ENCODE measurements at places on chromosomes 3 and 15.
A peak's percentile ranks its signal among the peaks of the same experiment; 100 is the strongest.

DNA sequence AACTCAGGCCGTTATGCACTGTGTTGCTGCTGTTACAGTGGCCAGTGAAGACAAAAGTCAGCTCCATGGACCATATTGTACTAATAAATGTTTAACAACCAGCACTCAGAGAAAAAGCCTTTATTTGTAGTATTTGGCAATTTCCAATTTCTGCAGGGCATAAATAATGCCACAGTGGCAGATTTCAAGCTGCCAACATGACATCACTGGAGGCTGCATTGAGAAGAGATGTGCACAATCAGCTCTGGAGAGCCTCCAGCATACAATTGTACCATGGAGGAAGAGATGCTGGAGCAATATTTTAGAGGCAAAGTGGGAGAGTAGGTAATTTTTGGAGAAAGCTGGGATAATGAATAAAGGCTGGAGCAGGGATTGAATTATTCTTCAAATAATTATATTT, 9.7 kb upstream of the ALCAM start:
- DNase-seq: no peak

DNA sequence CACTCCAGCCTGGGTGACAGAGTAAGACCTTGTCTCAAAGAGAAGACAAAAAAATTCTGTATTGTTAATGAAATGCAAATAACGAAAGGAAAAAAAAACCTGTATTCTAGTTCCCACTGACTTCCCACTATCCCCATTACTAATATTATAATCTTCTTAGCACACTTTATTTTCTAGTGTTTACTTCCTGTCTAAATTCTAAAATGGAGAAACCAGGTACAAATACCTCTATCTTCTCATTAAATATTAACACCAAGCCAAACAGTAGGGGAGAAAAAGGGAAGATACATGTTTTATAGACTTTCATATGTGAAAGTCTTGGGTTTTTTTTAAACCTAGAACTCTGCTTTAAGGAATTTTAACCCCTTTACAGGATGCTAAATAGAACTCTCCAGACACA, 55.3 kb upstream of the PLXND1 start:
- DNase-seq: no peak

GRCh38 chr15:63501256-63502089, 2.9 kb upstream of the USP3 start:
- peak; percentile 79 for DNase-seq

GRCh38 chr15:57947781-57948180, 117.7 kb downstream of the ALDH1A2 start:
- no peak for DNase-seq

DNA sequence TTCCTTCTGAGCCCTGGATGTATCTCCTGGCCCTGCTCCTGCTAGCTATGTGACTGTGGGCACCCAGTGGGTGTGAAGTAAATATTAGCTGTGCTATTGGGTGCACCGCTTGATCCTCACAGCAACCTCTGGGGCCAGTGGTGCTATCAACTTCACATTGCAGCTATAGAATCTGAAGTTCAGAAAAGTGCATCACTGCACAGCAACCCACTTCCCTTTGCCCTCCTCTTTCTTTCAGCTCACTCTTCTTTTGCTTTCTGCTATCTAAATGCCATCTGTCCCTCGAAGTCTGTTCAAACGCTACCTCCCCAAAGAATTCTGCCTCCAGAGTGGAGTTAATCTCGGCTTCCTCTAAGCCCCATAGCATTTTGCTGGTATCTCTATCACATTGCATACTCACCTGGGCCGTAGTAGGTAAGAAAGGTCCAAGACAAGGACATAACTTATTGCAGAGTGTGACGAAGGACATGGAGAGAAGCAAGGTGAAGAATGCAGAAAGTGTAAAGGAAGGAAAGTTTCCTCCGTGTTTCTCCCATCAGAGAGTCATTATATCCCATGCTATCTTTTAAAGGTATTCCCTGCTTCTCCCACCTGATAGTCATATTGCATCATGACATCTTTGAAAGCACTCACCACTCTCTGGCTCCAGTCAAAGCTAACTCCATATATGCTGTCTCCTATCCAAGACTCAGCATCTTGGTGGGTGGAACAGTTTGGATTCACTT, 57.1 kb upstream of the BCL6 start:
- DNase-seq: no peak

GRCh38 chr3:141835557-141836229, 40.8 kb upstream of the ATP1B3 start:
- DNase-seq: no peak

DNA sequence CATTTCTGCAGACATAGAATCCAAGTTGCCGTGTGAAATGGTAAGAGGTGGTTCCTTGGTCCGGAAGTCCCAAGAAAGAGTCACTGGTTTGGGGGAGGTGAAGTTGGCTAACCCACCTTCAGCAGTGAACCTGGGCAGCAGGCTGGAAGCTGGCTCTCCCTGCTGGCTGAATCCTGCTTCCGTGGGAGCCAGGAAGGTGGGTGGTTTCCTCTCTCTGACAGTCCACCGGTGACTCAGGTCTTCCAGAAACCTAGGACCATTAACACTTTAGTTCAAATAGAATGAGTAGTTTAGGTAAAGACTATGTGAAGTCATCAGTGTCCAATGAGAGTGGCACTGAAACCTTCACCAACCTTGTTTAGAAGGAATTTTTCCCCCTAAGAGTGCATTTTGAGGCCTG, 87.4 kb upstream of the CACNA2D3 start:
- no peak for DNase-seq

DNA sequence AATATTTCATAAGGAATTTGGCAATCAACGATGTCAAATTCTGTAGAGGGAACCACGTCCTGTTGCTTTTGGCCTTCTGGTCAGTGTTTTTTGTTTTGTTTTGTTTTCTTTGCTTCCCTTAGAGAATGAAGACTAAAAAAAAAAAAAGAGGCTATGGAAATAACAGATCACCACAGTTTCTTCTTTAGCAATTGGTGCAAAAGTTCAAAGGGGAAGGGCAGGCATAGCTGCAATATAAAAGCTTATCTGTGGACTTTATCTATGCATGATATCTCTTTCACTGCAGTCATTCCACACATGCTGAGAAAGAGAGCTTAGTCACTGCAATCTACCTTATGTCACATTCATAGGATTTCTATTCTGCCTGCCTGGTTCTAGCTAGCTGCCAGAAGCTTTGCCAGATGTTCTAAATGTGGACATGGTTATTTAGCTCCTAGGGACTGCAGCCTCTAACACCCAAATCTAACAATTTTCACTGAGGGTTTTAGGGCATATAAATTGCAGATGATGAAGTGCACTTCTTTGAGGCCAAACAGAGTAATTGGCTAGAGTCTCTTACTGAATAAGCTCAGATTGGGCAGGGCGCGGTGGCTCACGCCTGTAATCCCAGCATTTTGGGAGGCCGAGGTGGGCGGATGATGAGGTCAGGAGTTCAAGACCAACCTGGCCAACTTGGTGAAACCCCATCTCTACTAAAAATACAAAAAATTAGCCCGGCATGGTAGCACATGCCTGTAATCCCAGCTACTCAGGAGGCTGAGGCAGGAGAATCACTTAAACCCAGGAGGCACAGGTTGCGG, 637.2 kb downstream of the NTRK3 start:
- no peak for DNase-seq

DNA sequence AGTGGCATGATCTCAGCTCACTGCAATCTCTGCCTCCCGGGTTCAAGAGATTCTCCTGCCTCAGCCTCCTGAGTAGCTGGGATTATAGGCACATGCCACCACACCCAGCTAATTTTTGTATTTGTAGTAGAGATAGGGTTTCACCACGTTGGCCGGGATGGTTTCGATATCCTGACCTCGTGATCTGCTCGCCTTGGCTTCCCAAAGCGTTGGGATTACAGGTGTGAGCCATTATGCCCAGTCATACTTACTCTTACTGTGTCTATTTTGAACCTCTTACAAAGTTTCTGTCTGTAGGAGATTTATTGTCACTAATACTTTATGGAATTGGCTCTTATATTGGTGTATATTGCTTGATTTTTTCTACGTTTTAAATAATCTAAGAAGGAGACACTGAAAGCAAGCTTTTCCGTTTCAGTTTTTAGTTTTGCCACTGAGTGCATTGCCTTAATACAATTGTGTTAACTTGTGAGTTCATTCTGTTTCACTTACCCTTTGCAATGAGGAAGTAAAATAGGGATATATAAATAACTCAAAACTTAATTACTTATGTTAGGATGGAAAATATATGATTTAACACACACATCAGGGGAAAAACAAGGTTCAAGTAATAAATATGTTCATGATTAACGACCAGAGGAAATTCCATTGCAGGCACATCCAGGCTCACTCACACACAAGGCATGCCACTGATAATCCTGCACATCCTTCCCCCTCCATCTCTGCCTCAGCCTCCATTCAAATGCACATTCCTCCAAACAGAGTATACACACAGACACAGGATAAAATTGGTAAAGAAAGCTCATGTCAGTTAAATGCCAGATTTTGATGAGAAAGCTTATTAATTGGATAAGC, 279.3 kb upstream of the RASGRP1 start:
- no peak for DNase-seq

- no peak for DNase-seq
Observed at GRCh38 chr3:67654844-67655177, 399 bp upstream of the SUCLG2 start.

DNA sequence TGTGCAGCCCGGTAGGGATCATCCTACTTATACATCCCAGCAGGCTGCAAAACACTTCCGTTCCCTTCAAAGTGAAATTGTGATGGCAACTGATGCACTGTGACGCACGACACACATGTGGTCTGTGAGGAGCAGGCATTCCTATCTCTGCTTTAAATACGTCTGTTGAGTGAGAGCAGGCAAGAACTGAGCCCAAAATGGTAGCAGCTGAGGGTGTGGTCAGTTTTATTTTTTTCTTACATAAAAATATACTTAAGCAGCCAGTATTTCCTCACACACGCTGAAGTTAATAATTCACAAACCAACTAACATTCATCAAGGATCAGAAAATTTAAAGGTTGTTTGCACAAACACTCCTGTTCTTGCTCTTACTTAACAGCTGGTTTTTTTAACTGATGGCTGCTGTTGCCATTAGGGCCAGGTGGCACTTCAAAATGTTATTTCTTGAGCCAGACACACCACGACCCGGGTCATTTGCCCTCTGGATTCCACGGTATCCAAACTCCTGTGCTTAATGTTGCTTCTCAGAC, 23.9 kb downstream of the LRIG1 start:
- DNase-seq: no peak

DNA sequence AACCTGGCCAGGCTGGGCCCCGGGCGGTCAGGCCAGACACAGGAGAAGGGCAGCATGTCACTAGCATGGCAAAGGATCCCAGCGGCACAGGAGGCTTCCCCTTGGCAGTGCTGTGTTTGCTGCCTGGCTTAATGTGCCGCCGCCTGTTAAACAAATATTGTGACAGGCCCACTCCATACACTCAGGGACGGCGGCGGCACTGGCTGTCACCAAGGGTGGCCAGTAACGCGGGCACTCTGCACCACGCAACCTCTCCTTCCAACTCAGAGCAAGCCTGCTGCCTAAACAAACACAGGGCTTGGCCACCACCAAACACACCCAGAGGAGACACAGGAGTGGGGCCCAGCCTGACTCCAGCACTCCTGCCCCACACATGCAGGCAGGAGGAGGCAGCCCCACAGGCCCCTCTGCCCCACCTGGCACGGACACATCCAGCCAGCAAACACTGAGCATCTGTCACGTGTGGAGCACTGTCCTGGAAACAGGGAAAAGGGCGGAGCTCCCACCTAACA, 48.0 kb downstream of the TPRA1 start:
- DNase-seq: no peak

DNA sequence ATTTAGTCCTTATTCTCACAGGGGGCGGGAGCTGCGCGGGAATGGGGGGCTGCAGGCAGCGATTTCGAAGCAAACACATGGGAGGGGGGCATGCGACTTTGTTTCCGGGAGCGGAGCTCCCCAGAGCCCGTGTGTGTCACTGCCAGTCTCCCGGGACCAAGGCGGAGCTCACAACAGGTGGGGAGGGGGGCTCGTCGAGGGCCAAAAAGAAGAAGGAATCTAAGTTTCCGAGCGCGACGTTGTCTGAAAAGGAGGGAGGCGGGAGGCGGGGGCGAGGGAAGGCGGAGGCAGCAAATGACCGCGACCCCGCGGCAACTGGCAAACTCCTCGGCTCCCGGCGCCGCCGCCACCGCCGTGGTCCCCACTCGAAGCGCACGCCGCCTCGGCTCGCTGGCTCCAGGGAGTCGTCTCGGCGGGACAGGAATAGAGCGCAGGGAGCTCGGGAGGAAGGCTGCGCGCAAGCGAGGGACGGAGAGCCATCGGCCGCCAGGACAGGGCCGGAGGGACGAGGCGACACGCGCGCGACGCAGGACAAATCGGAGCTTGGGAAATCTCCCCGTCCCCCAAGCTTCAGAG, 1.4 kb downstream of the FOXP1 start:
- DNase-seq: peak; percentile 38

- no peak for DNase-seq
Observed at GRCh38 chr15:35000511-35000910, 12.4 kb upstream of the ZNF770 start.

GRCh38 chr3:113947372-113948014, at the start of gene ZDHHC23:
Gene ZDHHC23 (plus strand): TSS chr3:113948013. CDS start chr3:113948803, 790 bp downstream.
- no peak for DNase-seq

- no peak for DNase-seq
Observed at GRCh38 chr3:184713040-184713355, 1.1 kb upstream of the MAGEF1 start.

- no peak for DNase-seq
Observed at GRCh38 chr15:42156243-42156922, at the start of gene PLA2G4F. Gene PLA2G4F (minus strand): TSS chr15:42156636. CDS start chr15:42156549, 87 bp downstream.

GRCh38 chr3:94175677-94176076, 112.8 kb downstream of the NSUN3 start:
- no peak for DNase-seq

DNA sequence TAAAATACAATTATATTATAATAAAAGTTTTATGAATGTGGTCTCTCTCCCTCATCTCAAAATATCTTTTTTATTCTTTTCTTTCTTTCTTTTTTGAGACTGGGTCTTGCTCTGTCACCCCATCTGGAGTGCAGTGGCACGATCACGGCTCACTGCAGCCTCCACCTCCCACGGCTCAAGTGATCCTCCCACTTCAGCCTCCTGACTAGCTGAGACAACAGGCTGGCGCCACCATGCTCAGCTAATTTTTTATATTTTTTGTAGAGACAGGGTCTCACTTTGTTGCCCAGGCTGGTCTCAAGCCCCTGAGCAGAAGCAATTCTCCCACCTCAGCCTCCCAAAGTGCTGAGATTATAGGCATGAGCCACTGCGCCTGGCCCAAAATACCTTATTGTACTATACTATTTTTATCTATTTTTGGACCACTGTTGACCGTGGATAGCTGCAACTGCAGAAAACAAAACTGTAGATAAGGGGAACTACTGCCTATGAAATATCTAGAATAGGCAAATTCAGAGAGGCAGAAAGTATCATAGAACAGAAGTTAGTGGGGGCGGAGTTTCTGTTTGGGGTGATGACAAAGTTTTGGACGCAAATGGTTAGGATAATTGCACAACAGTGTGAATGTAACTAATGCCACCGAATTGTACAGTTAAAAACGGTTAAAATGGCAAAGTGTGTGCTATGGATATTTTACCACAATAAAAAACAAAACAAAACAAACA, 66.6 kb downstream of the SLC12A8 start:
- DNase-seq: no peak

Measured in thoracic aorta (tissue), 2 donors.